ENCODE measurements at places on chromosomes 5 and 9.

DNA sequence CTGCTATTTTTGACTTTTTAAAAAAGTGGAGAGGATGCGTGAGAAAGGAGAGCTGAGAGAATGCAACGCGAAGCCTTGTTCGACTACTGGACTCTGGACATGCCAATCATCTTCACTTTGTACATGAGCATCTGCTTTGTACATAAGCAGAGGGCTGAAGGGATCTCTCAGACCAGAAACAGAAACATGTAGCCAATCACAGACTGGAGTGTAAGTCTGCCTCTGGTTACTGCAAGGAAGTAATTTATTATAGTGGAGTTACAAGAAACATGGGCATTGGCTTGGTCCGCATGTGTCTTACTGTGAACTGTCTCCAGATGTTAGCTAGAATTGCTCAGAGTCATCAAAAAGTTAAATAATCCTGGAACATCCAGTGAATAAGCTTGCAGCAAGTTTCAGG, 190.0 kb upstream of the GRAMD2B start:
- no peak overlapping the region for H3K27ac ChIP-seq
- no peak overlapping the region for H3K4me3 ChIP-seq
- peaks cover 3% of the 10 kb centered on the region for H3K4me1 ChIP-seq
- DNase-seq: no peak
- H3K27me3 ChIP-seq: no peaks in the 10 kb centered on the region

- no peak overlapping the region for H3K27ac ChIP-seq
- peaks cover 5% of the 10 kb centered on the region for H3K36me3 ChIP-seq
- peaks cover 4% of the 10 kb centered on the region for H3K27me3 ChIP-seq
- no peaks in the 10 kb centered on the region for H3K4me1 ChIP-seq
- no peak for DNase-seq
- H3K4me3 ChIP-seq: no peak overlapping the region
Measured at GRCh38 chr9:116379821-116380220, 226.2 kb downstream of the PAPPA start.

DNA sequence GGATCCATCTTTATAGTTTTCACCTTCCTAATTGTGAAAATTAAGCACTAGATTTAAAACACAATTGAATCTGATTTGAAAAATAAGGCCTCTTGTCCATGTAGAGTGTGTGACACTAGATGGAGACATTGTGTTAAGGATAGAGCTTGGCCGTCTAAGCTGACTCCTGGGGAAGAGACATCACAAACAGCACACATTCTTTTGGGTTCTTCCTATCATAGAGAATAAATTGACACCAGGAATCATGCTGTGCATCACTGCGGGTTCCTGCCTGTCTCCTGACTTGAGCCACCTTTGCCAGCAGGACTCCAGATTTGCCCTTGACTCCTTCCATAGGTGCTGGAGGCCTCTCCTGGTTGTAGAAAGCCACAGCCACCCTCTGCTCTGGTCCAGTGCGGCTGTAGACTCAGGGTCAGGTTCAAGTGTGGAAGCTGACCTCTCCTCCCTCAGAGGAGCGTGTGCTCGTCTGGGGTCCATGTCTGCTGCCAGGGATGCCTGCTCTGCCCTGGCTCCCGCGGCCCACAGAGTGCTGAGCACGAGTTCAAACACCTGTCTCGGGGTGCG, 11.2 kb downstream of the ROPN1L start:
- H3K27ac ChIP-seq: no peak overlapping the region
- peaks cover 21% of the 10 kb centered on the region for H3K4me1 ChIP-seq
- H3K36me3 ChIP-seq: no peaks in the 10 kb centered on the region
- H3K4me3 ChIP-seq: no peak overlapping the region
- H3K27me3 ChIP-seq: peaks cover 7% of the 10 kb centered on the region
- DNase-seq: no peak

GRCh38 chr5:159987031-159987674, 21.8 kb upstream of the TTC1 start:
- peak; percentile 88 for DNase-seq
- H3K4me1 ChIP-seq: no peaks in the 10 kb centered on the region
- H3K27ac ChIP-seq: no peak overlapping the region
- peaks cover 6% of the 10 kb centered on the region for H3K27me3 ChIP-seq

- peaks cover 45% of the 10 kb centered on the region for H3K4me1 ChIP-seq
- peak; percentile 46 for DNase-seq
- peak overlapping the region; percentile 93 for H3K27ac ChIP-seq
- H3K27me3 ChIP-seq: peaks cover 25% of the 10 kb centered on the region
Measured at GRCh38 chr9:34991607-34992375, 2.2 kb downstream of the DNAJB5 start.

DNA sequence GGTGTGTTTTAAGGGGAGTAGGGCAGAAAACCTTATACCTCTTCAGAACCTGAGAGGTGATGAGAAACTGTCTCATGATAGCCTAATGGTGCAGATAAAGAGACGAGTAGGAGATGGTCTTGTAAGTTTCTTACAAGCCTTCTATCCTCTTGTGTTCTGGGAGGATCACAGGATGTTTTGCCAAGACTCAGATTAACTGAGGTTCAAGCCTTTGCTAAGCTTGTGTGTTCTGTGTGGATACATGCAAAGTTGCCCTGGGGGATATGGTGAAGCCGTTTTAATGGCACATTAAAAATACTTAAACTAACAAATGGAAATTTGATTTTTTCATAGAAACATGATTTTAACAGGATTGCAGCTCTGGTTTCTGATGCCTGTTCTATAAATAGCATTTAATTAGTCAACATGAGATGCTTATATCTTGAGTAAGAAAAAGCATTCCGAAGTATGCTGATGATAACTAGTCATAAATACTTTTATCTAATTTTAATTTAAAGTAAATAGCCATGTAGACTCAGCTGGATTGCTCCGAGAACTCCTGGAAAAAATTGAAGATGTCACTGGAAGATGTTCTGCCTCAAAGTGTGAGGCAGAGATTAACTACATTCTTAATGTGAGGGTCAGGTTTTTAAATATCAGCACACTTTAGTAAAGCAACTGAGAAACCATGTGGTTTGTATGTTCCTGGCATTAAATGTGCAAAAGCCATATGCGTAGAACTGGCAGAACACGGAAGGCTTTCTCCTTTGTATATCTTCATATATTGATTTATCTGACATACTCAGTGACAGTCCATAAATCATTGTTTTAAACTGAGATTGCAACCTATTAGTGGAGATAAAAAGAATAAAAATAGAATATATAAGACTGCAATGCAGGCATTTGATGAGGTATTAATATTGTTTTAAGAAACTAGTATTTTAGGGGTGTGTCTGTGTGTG, 53.7 kb downstream of the IPO11 start:
- no peak overlapping the region for H3K27ac ChIP-seq
- H3K4me1 ChIP-seq: peaks cover 2% of the 10 kb centered on the region
- H3K4me3 ChIP-seq: no peak overlapping the region
- no peak for DNase-seq
- H3K36me3 ChIP-seq: no peaks in the 10 kb centered on the region

- no peak for DNase-seq
- H3K4me1 ChIP-seq: no peaks in the 10 kb centered on the region
- H3K36me3 ChIP-seq: no peaks in the 10 kb centered on the region
- H3K27ac ChIP-seq: no peak overlapping the region
Measured at GRCh38 chr5:50814556-50814955, 148.1 kb downstream of the PARP8 start.

- H3K27me3 ChIP-seq: peaks cover 4% of the 10 kb centered on the region
- DNase-seq: no peak
- peaks cover 15% of the 10 kb centered on the region for H3K4me1 ChIP-seq
- H3K36me3 ChIP-seq: no peaks in the 10 kb centered on the region
- H3K27ac ChIP-seq: no peak overlapping the region
Measured at GRCh38 chr9:135969064-135969683, 8.0 kb upstream of the UBAC1 start.

DNA sequence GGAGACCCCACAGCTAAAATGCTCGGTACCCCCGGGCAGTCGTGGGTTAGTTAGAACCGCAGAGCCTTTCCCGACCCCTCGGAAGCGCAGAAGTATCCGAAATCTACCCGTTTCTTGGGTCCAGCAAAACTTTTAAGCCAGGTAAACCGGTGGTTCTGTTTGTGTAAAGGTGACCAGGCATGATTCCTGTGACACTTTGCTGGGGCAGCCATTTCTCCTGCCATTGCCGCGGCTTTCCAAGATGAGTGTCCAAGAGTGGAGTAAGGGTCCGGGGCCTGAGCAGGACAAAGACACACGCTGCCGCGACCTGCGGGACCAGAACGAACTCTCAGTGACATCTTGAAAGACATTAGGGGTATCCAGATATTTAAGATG, 655 bp downstream of the MARVELD2 start:
- H3K4me1 ChIP-seq: peaks cover 3% of the 10 kb centered on the region
- H3K36me3 ChIP-seq: no peaks in the 10 kb centered on the region
- peak overlapping the region; percentile 77 for H3K4me3 ChIP-seq
- peaks cover 8% of the 10 kb centered on the region for H3K27me3 ChIP-seq
- DNase-seq: no peak
- no peak overlapping the region for H3K27ac ChIP-seq

DNA sequence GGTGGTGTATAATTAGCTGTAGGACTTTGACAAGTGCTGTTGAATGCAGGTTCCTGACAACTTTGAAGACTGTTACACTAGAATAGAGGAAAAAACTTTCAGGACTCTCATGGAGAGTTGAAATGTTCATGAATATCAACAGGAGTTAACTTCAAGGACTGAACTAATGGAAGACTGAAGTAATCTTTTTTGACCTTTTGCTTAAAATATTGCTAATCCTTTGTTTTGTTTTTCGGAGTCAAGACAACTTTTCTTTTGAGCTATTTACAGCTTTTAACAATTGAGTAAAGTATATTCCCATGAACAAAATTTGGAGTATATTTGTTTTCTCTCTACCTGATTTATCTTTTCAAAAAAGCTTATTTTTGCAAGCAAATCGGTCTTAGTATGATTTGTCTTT, 34.1 kb upstream of the MTMR12 start:
- no peaks in the 10 kb centered on the region for H3K4me1 ChIP-seq
- no peak overlapping the region for H3K27ac ChIP-seq
- peaks cover 2% of the 10 kb centered on the region for H3K27me3 ChIP-seq

DNA sequence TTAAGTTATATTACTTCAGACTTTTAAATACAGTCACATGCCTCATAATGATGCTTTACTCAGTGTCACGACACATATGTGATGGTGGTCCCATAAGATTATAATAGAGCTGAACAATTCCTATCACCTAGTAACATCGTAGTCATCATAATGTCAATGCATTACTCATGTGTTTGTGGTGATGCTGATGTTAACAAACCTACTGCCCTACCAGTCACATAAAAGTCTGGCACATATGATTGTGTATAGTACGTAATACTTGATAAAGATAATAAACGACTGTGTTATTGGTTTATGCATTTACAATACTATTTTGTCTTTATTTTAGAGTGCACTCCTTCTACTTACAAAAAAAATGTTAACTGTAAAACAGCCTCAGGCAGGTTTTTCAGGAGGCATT, 103.7 kb downstream of the PAM start:
- no peak for DNase-seq
- no peak overlapping the region for H3K4me3 ChIP-seq
- no peak overlapping the region for H3K27ac ChIP-seq
- H3K36me3 ChIP-seq: no peaks in the 10 kb centered on the region
- H3K4me1 ChIP-seq: peaks cover 10% of the 10 kb centered on the region

DNA sequence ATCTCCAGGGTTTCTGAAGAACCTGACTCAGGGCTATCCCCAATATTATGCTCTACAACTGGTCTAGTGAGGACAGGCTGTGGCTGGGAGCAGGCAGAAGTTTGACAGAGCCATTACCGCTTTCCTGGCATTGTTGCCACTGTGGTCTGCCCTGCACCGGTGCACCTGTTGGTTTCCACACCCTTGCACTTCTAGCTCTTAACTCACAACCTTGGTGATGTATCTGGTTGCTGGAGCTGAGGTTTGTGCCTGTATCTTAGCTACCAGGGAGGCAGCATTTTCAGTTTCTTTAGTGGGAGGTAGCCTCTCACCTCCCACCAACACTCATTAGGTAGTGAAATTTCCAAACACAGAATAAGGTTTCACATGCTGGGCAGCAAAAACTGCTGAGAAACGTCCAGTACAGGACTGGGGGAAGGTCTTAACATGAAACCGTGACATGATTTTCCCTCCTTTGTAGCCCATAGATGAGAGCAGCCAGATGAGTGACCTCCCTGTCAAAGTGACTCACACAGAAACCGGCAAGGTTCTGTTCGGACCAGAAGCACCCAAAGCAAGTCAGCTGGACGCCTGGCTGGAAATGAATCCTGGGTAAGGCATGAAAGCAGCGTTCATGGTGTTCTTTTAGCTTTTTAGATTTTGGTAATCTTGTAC, 57.7 kb downstream of the SMARCA2 start:
- H3K36me3 ChIP-seq: no peaks in the 10 kb centered on the region
- H3K4me3 ChIP-seq: no peak overlapping the region
- H3K27ac ChIP-seq: no peak overlapping the region
- no peaks in the 10 kb centered on the region for H3K27me3 ChIP-seq
- no peak for DNase-seq

GRCh38 chr5:11130131-11130530, 369.1 kb upstream of the DAP start:
- H3K27ac ChIP-seq: peak overlapping the region; percentile 46
- peaks cover 27% of the 10 kb centered on the region for H3K4me1 ChIP-seq
- H3K4me3 ChIP-seq: no peak overlapping the region

GRCh38 chr9:132768932-132769905, 99.0 kb downstream of the GTF3C4 start:
- H3K4me1 ChIP-seq: peaks cover 3% of the 10 kb centered on the region
- H3K27ac ChIP-seq: peak overlapping the region; percentile 59
- DNase-seq: peak; percentile 54
- H3K4me3 ChIP-seq: peak overlapping the region; percentile 95
- H3K27me3 ChIP-seq: peaks cover 7% of the 10 kb centered on the region

GRCh38 chr5:163177971-163178370, 259.4 kb upstream of the CCNG1 start:
- H3K4me3 ChIP-seq: no peak overlapping the region
- no peaks in the 10 kb centered on the region for H3K36me3 ChIP-seq
- no peak for DNase-seq
- H3K27ac ChIP-seq: no peak overlapping the region
- H3K4me1 ChIP-seq: no peaks in the 10 kb centered on the region
- H3K27me3 ChIP-seq: no peaks in the 10 kb centered on the region

GRCh38 chr9:7976856-7977255, 177.3 kb upstream of the DMAC1 start:
- DNase-seq: no peak
- H3K4me1 ChIP-seq: peaks cover 24% of the 10 kb centered on the region
- H3K4me3 ChIP-seq: no peak overlapping the region
- H3K27me3 ChIP-seq: no peaks in the 10 kb centered on the region
- no peaks in the 10 kb centered on the region for H3K36me3 ChIP-seq

DNA sequence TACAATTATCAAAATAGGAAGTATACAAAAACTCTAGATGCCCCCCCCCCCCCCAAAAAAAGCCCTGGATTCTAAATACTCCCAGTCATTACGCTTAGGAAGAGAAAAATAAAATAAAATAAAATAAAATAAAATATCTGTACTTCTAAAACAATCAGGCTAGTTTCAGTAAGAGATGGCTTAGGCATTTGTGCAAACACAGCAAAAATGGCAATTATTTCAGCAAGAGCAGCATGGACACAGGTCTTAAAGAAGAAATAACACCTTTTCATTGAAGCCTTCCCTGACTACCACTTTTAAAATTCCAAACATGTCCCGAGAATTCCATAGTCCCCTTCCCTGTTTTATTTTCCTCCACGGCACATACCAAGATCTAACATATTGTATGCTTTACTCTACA, 218.6 kb upstream of the POU5F2 start:
- no peaks in the 10 kb centered on the region for H3K27me3 ChIP-seq
- no peak overlapping the region for H3K4me3 ChIP-seq
- H3K36me3 ChIP-seq: no peaks in the 10 kb centered on the region
- no peak overlapping the region for H3K27ac ChIP-seq
- DNase-seq: no peak
